Hematopoietic multipotent progenitor cell treated with erythropoietin and hydrocortisone succinate and interleukin-3 and kit ligand, for 17 days (in vitro differentiated cells): ENCODE measurements at places on chromosomes 16 and 17.
A peak's percentile ranks its signal among the peaks of the same experiment; 100 is the strongest.

DNA sequence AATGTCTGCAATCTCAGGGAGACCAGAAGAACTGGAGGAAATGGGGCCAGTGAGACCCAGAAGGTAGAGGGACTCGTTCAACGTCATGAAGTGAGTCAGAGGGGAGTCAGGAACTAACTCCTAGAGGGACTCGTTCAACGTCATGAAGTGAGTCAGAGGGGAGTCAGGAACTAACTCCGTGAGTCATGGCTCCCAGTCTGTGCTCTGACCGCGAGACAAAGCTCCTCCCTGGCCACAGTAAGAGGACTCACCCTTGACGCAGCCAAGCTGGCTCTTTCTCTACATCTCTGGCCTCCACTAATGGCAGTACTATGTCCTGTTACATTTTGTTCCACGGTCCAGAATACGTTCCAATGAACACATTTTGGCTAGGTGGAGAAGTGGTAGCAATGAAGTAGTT is 902.5 kb downstream of the KCNJ2 start:
- DNase-seq = no peak

DNA sequence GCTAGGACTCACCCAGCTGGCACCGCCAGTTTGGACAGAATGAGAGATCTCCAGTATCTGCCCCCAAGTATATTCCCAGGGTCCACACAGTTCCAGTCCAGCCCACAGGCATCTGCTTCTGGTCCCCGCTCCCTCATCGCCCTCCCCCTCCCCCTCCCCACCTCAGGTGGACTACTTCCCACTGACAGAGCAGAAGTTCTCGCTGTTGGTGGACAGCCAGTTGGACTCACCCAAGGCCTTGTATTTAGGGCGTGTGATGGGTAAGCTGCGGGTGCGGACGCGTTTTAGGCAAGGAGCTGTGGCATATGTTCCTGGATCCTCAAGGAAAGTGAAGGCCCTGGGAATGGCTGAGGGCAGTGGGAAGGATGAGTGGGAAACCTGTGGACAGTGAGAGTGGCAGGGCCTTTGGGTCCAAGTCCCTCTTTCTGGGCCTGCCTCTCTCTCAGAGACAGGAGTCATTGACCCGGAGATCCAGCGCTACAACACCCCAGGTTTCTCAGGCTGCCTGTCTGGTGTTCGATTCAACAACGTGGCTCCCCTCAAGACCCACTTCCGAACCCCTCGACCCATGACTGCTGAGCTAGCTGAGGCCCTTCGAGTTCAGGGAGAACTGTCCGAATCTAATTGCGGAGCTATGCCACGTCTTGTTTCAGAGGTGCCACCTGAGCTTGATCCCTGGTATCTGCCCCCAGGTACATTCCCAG is 14.9 kb downstream of the CNTNAP1 start:
- DNase-seq = no peak

DNA sequence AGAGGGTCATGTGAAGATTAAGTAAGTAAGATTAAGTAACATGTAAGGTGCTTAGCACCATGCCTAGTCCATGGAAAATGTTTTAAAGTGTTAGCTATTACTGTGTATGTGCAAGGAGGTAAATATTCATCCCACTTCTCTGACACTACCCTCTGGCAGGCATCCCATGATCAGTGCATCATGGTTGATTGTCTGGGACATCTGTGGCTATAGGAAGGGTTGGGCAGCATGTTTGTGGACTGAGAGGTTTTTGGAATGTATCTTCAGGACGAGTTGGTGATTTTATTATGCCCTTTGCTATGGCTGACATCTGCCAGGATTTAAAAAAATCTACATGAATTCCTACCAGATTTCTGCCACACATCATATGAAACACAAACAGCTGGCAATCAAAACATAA is 6.5 kb upstream of the TAOK1 start:
- DNase-seq = no peak

DNA sequence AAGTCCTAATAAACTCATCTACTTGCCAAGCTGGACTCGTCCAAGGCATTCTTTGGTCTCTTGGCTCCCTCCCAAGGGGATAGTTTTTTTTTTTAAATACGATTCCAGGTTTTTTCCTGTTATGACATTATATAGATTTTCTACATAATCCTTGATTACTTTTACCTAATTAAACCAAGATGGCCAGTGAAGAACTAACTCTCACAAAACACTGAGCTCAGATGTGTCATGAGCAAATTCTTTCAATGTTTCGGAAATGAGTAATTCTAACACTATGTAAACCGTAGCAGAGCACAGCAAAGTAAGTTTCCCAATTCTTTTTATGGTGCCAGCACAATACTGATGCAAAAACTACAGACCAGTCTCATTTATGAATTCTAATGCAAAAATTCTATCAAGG is 1.8 kb downstream of the ZNF23 start:
- DNase-seq = peak; percentile 61

DNA sequence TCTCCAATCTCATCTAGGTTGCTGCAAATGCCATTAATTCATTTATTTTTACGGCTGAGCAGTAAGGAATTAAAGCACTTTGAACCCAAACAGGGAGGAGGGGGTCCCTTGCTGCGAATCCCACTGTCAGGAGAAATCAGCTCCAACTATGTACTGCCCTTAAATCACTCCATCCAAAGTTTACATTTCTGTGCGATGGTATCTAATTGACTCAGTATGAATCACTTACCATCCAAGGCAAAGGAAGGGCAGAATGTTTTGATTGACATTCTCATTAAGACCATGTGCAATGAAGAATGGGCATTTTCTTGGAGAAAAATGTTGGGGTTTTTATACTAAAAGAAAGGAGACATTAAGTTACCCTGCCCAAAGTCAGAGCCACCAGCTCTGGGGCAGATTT is 47.7 kb upstream of the XYLT1 start:
- no peak for DNase-seq

DNA sequence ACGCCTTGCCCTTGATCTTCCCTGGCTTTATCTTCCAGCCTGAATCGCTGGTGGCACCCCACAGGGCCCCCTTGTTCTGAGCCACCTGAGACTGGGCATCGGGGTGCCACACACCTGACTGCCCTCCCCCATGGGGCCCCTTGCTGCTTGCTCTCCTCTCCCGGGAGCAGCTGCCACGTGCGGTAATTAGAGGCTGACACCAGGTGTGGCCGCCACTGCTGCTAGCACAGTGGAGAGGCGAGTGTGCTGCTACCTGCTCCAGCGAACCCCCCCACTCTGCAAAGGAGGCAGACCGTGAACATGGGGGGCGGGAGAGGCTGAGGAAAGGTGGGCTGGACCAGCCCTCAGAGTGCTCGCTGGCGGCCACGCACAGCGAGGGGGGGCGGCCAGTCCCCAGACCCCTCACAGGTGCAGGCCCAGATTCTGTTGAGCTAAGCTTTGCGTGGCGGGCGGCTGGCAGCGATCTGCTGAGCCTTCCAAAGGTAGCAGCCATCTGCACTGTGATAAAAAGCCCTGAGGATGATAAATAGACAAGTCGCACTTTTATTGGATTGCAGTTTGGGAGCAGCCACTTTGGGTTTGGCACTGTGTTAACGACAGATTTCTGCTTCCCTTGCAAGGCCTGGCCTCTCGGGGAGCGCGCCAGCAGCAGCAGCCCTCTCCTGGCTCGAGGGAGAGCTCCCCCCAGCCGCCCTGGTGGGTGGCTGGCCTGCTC is 167.9 kb upstream of the GSE1 start:
- no peak for DNase-seq

- no peak for DNase-seq
Observed at GRCh38 chr17:37064206-37064605, 115.5 kb downstream of the AATF start.

GRCh38 chr16:84517366-84517765 is 12.9 kb upstream of the MEAK7 start:
- DNase-seq = no peak

DNA sequence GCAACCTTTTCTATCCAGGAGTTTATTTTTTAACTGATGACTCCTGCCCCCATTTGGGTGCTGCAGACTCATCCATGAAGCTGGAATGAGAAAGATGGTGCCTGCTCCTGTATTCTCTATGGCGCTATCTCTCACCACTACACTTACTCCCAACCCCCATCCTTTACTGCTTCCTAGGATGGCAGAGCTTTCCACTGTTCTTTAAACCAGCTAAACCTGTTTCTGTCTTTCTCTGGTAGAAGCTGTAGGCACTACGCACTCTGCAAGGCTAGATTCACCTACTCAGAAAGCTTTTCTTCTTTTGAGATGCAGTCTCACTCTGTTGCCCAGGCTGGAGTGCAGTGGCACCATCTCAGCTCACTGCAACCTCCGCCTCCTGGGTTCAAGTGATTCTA is 47.0 kb downstream of the ADAMTS18 start:
- DNase-seq = no peak

DNA sequence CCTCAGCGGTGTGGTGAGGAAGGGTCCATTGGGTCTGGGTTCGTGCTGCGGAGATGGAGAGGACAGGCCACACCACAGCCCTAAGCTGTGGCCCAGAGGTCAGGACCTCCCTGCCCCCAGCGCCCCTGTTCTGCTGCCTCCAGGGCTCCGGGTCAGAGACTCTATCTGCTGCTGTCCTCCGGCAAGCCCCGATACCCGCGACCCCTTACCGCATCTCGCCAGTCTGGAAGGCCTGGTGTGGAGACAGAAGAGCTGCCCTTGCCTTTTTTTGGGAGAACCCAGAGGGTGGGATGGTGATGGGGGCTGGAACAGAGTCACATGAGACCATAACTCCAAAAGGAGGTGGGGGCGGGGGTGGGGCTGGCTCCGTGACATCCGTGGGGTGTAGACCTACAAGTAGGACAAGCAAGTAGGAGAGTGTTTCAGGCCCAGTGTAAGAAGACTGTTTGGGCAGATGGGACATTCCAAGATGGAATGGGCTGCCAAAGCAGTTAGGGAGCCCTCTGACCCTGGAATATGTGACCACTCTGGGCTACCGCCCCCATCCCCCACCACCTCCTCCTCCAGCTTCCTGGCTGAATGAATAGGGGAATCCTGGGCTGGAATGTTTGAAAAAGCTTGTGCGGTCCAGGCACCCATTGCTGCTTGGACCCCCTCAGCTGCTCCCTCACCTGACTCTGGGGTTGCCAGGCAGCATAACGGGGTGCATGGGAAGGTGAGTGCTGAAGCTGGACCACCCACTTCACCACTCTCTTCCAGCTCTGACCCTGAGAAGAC is 1.4 kb downstream of the XYLT2 start:
- no peak for DNase-seq

GRCh38 chr17:49388290-49388640 is 26.2 kb upstream of the ZNF652 start:
- no peak for DNase-seq

DNA sequence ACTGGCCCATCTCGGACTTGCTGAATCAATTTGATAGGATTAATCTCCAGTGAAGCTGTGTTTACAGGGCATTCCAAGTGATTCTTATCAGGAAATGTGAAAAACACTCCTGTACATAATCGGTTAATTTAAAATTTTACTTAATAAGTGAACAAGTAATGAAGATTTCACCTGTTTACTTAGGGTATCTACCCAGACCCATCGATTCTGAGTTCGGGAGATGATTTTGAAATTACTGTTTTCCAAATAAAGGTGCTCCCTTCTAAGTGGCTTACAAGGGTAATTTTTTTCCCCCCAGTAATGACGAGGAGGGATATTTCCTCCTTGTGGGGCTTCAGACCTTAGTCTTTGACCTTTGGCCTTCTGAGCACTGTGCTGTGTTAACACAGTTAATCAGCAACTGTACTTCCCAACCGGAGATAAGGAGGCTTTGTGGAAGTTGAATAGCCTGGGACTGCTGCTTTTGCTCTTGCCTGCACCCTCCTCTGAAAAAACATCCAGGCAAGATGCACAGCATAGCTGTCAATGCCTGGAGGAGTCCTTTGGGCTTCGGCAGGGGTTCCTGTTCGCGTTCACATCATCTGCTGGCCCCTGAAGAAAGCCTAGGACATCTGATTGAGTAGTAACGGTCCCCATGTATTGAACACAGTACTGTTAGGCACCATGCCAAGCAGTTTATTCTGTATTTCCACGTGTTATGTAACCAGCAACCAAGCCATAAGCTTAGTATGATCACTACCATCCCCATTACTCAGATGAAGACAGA is 1.8 kb downstream of the FAHD1 start:
- DNase-seq = peak; percentile 44

- no peak for DNase-seq
Observed at GRCh38 chr16:69031877-69032301, 73.6 kb upstream of the HAS3 start.

DNA sequence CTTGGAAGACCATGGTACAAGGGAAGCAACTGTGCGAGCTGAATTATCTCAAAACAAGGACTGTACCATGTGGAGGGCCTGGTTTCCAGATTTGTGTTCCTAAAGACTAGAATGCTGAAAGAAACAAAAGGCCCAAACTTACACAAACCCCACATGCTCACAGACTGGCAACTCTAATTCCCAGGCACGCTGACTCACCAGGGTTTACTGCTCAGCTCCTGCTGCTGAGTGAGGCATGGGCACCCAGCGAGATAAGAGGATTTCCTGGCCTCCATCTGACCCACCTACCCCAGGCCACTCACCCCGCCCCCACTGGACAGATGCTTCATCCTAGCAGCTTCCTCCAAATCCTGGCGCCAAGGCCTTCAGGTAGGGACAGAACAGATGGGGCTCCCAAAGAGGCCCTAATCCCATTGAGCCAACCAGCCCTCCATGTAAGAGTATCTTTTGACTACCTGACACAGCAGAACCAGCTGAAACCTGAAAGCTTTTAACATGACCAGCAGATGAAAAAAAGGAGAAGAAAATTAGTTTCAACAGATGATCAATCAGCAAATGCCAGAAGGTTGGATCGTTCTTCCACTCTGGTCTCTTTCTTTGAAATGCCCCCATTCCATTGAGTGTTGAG is 33.9 kb downstream of the DCUN1D3 start:
- peak; percentile 67 for DNase-seq

- DNase-seq = no peak
Observed at GRCh38 chr16:49498264-49498663, 124.7 kb downstream of the C16orf78 start.

- no peak for DNase-seq
Observed at GRCh38 chr17:3750926-3751325, 27.2 kb downstream of the HASPIN start.

GRCh38 chr16:47047524-47048203 is 74.2 kb upstream of the DNAJA2 start:
- no peak for DNase-seq

DNA sequence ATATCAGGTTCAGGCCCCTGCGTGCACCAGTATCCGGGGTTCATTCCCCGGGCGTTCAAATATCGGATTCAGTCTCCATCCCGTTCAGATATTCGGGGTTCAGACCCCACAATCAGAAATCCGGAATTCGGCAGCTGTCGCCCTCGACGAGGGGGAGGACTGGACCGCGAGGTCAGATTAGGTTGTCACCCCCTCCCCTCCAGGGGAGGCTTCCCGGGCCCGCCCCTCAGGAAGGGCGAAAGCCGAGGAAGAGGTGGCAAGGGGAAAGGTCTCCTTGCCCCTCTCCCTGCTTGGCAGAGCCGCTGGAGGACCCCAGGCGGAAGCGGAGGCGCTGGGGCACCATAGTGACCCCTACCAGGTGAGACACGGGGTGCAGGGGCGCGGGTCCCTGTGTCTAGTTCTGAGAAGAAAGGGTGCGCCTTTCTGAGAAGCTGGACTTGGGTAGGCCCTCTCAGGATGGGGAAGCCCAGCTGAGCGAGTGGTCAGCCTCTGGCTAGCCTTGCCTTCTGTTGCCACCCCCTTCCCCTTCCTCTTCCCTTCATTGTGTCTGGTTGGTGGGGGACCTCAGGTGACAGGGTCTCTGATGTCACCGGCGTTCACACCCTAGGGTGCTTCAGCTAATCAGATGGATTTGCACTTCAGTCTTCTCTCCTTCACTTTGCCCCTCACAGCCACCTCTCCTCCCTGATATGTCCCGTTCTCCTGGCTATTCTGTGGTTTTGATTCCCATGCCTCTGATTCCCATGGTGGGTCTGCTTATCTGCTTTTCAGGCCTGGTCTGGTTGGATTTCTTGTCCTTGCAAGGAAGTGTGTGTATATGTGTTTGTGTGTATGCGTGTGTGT is 844 bp downstream of the TAOK2 start:
- DNase-seq = no peak
